ENCODE measurements at places on chromosomes 16 and 17. TPM values are rescaled to one million over a fixed set of nuclear protein-coding genes. Genes with fewer than 3 reads are reported as not detected.

DNA sequence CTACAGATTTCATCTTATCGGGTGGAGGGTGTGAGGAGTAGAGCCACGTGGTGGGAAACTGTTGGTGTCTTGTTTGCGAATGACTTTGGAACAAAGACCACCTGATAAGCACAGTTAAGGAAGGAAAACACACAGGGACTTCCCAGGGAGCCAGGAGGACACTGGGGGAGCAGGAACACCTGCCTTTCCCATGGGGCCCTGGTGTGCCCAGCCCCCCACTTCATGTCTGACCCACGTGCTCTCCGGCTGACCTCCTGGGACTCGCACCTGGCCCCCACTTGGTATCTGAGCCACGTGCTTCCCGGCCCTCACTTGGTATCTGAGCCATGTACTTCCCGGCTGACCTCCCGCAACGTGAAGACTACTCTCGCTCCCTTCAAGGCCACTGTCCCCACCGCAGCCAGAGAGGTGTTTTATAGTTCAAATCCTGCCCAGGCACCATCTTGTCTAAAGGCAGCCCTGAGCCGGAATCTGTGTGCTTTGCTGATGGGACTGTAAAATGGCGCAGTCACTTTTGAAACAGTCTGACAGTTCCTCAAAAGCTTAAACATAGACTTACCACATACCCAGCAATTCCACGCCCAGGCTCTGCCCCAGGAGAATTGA is 5.4 kb upstream of the CSNK1D start:
- no peak for DNase-seq
- peaks cover 16% of the 10 kb centered on the region for H3K4me1 ChIP-seq
- no peaks in the 10 kb centered on the region for H3K27me3 ChIP-seq
- no peak overlapping the region for H3K4me3 ChIP-seq
- no peaks in the 10 kb centered on the region for H3K36me3 ChIP-seq
- no peak overlapping the region for H3K27ac ChIP-seq

DNA sequence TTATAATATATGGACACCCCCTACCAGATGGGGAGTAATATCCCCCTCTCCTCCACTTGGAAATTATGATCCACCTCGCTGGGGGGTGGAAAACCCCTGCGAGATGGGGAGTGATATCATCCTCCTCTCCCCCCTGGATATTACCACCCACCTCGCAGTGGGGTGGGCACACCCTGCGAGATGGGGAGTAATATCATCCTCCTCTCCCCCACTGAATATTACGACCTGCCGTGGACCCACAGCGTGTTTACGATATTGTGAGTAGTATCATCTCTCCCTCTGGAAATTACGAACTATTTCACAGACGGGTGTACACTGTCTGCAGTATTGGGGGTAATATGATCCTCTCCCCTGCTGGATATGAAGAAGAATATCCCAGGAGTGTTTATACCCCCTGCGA is 228.3 kb upstream of the WSCD1 start:
- no peak for DNase-seq
- H3K36me3 ChIP-seq: no peaks in the 10 kb centered on the region
- peaks cover 7% of the 10 kb centered on the region for H3K27me3 ChIP-seq
- H3K4me1 ChIP-seq: no peaks in the 10 kb centered on the region
- H3K27ac ChIP-seq: no peak overlapping the region
- H3K4me3 ChIP-seq: no peak overlapping the region

The BCKDK gene
- 75.9 TPM for total RNA-seq

DNA sequence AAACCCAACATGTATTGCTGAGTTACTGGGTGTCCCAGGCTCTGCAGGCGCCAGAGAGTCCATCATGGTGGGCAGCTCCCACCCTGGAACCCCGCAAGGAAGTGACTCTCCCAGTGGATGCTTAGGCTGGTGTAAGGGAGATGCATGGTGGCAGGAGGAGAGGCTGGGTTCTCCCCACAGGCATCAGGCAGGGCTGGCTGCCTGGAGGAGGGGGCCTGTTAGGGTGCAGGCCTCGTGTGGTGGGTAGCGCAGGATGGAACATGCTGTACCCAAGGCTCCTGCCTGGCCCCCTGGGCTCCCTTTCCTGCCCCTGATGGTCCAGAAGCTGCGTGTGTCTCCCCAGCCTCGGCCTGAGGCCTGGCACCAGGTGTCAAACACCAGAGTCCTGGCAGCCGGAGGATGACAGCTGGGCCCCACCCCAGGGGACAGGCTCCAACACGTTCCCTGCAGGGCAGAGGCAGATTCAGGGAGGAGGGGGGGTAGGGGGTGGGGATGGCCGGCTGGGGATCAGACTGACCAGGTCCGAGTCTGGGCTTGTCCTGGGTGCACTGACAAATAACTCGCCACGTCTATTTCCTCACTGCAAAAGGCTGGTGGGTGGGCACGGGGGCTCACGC is 40.2 kb upstream of the CIBAR2 start:
- no peaks in the 10 kb centered on the region for H3K36me3 ChIP-seq
- H3K4me1 ChIP-seq: peaks cover 72% of the 10 kb centered on the region
- peak overlapping the region; percentile 94 for H3K27ac ChIP-seq
- H3K27me3 ChIP-seq: no peaks in the 10 kb centered on the region
- DNase-seq: no peak

- H3K27me3 ChIP-seq: no peaks in the 10 kb centered on the region
- H3K4me1 ChIP-seq: peaks cover 48% of the 10 kb centered on the region
- no peak overlapping the region for H3K4me3 ChIP-seq
- no peak for DNase-seq
These were observed 4.6 kb upstream of the MVD start for GRCh38 chr16:88667461-88667860.

DNA sequence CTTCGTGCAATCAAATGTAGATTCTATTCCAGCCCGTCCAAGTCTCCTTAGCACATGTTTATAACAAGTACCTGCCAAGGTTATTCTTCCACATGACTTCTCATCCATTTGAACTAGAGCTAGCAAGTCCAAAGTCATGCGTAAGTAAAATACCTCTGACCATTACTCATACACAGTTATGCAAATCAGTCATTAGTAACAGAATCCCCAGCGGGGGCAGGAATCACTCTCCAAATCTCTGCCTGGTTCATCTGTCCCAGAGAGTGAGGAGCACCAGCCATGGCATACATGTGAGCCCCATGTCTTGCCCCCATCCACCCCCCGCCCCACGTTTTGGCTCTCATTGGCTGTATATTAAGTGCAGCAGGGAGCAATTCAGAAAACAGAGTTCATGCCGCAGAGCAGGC is 27.7 kb downstream of the SRL start:
- H3K27me3 ChIP-seq: no peaks in the 10 kb centered on the region
- DNase-seq: no peak
- H3K36me3 ChIP-seq: no peaks in the 10 kb centered on the region
- peak overlapping the region; percentile 94 for H3K27ac ChIP-seq

GRCh38 chr16:17313793-17314547 is 156.8 kb downstream of the XYLT1 start:
- H3K36me3 ChIP-seq: no peaks in the 10 kb centered on the region
- no peak for DNase-seq
- H3K4me3 ChIP-seq: no peak overlapping the region
- no peaks in the 10 kb centered on the region for H3K27me3 ChIP-seq
- H3K4me1 ChIP-seq: peaks cover 14% of the 10 kb centered on the region

DNA sequence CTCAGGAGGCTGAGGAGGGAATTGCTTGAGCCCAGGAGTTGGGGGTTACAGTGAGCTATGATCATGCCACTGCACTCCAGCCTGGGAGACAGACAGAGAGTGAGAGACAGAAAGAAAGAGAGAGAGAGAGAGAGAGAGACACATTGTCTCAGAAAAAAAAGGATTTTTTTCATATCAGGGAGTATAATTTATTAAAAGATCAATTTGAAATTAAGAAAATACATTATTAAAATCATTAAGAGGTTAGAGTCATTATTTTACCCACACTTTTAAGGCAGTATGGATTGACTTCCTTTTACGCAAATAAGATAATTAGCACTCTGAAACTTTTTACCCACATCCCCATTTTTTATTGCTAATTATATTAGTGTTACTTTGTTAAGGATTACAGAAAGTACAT is 804.3 kb downstream of the CDH11 start:
- H3K4me3 ChIP-seq: no peak overlapping the region
- DNase-seq: no peak
- no peak overlapping the region for H3K27ac ChIP-seq
- H3K4me1 ChIP-seq: no peaks in the 10 kb centered on the region

DNA sequence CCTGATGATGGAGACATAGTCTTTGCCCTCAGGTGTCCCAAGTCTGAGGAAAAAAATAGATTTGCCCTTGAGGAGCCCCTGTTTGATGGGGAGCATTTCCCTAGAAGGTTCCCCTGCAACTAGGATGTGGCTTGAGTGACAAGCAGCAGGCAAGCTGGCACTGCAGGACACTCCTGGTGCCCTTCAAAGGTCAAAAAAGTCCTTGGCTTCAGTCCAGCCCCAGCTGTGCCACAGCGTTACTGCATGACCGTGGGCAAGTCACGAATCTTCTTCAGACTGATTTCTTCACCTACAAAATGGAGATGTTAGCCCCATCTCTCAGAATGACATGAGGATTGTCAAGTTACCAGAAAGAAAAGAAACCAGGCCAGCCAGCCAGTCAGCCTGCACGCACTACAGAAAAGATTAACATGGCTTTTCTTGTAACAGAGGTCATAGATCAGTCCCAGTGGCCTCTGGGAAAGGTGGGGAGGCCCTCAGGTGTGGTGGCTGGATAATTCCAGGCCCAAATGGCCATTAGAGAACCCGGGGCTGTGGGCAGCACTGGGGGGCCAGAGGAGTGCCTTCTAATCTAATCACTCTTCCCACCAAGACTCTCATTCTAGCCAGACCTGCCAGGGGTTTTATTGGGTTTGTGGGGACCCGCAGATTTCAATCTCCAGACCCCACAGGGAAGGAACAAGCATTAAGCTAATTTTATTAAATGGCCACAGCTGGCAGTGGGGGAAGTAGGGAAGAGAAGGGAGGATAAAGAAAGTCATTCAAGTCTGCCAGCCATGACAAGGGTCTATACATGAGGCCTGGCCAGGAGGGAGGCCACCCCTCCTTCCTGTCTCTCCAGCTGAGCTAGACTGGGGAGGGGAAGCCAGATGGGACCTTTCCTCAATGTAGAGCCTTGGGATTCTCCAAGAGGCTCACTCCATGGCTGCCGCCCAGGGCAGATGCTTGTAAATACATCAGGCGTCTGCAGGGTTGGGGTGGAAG is 9.7 kb upstream of the KIF18B start:
- no peaks in the 10 kb centered on the region for H3K36me3 ChIP-seq
- no peaks in the 10 kb centered on the region for H3K4me1 ChIP-seq
- DNase-seq: no peak
- H3K27ac ChIP-seq: no peak overlapping the region

GRCh38 chr16:2904922-2905240 is 6.8 kb upstream of the FLYWCH1 start:
- peak overlapping the region; percentile 97 for H3K4me3 ChIP-seq
- H3K36me3 ChIP-seq: peaks cover 3% of the 10 kb centered on the region
- DNase-seq: no peak
- H3K27ac ChIP-seq: peak overlapping the region; percentile 100

- no peaks in the 10 kb centered on the region for H3K36me3 ChIP-seq
- H3K27ac ChIP-seq: peak overlapping the region; percentile 79
- no peak overlapping the region for H3K4me3 ChIP-seq
These were observed 27.1 kb downstream of the TMEM235 start for GRCh38 chr17:78258323-78259191.

DNA sequence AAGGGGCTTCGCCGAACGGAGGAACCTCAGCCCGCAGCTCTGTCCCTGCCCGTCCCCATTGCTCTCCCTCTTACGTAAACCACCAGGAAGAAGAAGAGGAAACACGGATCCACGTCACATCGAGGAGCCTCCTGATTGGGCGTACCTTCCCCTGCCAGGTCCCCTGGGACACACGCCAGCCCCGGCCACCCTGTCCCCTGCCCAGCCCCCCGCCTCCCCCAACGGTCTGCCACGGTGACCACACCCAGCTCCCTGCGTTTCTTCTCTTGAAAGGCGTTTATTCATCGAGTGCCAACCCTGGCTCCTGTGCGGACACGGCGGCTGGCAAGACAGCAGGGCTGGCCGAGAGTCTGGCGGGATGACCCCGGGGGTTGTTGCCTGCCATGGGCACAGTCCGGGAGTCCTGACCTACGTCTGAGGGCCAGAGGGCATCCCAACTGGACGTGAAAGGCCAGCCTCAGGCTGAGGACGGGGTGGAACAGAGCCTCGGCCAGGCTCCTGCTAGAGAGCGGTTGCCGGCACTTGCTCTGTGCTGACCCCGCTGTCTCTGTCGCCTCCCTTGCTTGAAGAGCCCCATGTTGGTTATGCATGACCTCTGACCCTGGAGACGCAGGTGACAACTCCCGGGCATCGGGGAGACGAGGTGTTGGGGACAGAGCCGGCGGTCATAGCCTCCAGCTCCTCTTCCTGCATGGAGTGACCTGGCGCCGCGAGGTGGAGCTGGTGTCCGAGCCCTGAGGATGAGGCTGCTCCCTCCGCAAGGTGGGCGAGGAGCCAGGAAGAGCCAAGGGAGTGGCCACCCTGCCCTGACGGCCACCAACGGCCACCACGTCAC is 40.5 kb upstream of the ACSF3 start:
- H3K4me1 ChIP-seq: no peaks in the 10 kb centered on the region
- DNase-seq: no peak
- H3K27ac ChIP-seq: no peak overlapping the region

DNA sequence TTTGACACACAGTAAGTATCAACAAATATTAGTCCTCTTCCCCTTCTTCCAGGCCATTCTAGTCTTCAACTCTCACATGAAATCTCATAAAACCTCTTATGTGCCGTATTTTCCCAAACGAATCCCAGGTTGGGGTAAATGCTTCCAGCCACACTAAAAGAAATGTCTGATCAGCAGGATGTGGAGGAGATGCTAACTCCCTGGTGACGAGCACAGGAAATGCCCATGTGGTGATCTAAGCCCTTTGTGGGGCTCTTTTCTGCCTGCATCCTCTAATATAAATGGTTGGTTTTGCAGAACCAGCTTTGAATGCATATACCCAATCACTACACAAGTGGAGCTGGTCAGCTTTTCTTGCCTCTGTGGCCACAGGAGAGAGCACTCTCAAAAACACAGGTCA is 498.2 kb upstream of the ERCC4 start:
- no peak for DNase-seq
- H3K36me3 ChIP-seq: no peaks in the 10 kb centered on the region
- no peak overlapping the region for H3K4me3 ChIP-seq
- no peak overlapping the region for H3K27ac ChIP-seq
- H3K4me1 ChIP-seq: no peaks in the 10 kb centered on the region

- DNase-seq: no peak
- peaks cover 11% of the 10 kb centered on the region for H3K4me1 ChIP-seq
- H3K27ac ChIP-seq: no peak overlapping the region
- H3K27me3 ChIP-seq: no peaks in the 10 kb centered on the region
These were observed 42.7 kb upstream of the CPNE2 start for GRCh38 chr16:57049678-57050077.

The EFCAB13 gene
- 2.6 TPM for total RNA-seq

GRCh38 chr17:4913994-4914393 is 11.1 kb upstream of the CHRNE start:
- peaks cover 8% of the 10 kb centered on the region for H3K4me1 ChIP-seq
- no peaks in the 10 kb centered on the region for H3K27me3 ChIP-seq
- H3K36me3 ChIP-seq: no peaks in the 10 kb centered on the region
- no peak for DNase-seq
- H3K4me3 ChIP-seq: no peak overlapping the region

GRCh38 chr16:61379311-61379710 is 656.9 kb downstream of the CDH8 start:
- no peaks in the 10 kb centered on the region for H3K27me3 ChIP-seq
- DNase-seq: no peak
- H3K4me1 ChIP-seq: no peaks in the 10 kb centered on the region
- H3K4me3 ChIP-seq: no peak overlapping the region
- H3K36me3 ChIP-seq: no peaks in the 10 kb centered on the region
- no peak overlapping the region for H3K27ac ChIP-seq

The PPM1E gene
- total RNA-seq: 0.80 TPM

All from left ventricle myocardium inferior (tissue), 1 donor.